ENCODE measurements at places on chromosomes 4 and X. TPM values are rescaled to one million over a fixed set of nuclear protein-coding genes. Genes with fewer than 3 reads are reported as not detected.

SHROOM2 gene
- total RNA-seq = 2.1 TPM

PDE6B gene
- 8.9 TPM for total RNA-seq

MSMO1 gene
- 55.8 TPM for total RNA-seq

ARHGAP6 gene
- 8.4 TPM for total RNA-seq

AFF1 gene
- 21.9 TPM for total RNA-seq

GPAT3 gene
- total RNA-seq = 32.4 TPM

ZNF711 gene
- total RNA-seq = 15.7 TPM

SPP1 gene
- 156 TPM for total RNA-seq

LINC00632 gene
- total RNA-seq = 6.8 TPM

CENPI gene
- 8.4 TPM for total RNA-seq

BDH2 gene
- 23.0 TPM for total RNA-seq

USP46 gene
- 16.7 TPM for total RNA-seq

ARHGEF6 gene
- 25.6 TPM for total RNA-seq

GYPE gene
- 2.1 TPM for total RNA-seq

SSX2B gene
- total RNA-seq = not detected

TRPC5OS gene
- not detected for total RNA-seq

FRMPD4 gene
- total RNA-seq = 1.0 TPM

SPANXA1 gene
- not detected for total RNA-seq

All from skeletal muscle tissue (tissue), 5 donors.